GM06990 (cell line): ENCODE measurements at places on chromosomes 12 and 14.

- no peak for DNase-seq
These were observed 36.9 kb downstream of the SLC15A4 start for GRCh38 chr12:128786741-128787391.

DNA sequence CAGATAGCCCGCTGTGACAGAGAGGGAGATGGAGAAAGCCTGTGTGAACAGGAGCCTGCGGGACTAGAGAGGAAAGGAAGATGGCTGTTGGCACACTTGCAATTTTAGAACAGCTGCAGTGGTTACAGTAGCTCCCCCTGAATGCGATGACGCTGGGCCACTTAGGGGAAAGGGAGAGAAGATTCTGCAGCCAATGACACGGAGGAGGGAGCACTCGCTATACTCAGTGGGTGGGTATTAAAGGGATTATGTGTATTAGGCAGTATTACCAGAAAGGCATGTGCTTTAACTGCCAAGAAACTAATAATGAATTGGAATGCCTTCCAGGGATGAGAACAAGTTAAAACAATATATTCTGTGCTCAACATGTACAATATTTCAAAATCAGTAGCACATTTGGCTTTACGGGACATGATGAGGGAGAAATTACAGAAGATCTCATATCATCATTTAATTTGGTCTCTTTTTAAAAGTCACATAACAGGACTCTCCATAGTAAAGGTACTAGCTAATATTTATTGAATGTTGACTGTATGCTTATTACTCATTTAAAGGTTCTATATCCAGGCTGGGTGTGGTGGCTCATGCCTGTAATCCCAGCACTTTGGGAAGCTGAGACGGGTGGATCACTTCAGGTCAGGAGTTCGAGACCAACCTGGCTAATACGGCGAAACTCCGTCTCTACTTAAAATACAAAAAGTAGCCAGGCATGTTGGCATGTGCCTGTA is 35.9 kb upstream of the FOS start:
- DNase-seq: no peak

DNA sequence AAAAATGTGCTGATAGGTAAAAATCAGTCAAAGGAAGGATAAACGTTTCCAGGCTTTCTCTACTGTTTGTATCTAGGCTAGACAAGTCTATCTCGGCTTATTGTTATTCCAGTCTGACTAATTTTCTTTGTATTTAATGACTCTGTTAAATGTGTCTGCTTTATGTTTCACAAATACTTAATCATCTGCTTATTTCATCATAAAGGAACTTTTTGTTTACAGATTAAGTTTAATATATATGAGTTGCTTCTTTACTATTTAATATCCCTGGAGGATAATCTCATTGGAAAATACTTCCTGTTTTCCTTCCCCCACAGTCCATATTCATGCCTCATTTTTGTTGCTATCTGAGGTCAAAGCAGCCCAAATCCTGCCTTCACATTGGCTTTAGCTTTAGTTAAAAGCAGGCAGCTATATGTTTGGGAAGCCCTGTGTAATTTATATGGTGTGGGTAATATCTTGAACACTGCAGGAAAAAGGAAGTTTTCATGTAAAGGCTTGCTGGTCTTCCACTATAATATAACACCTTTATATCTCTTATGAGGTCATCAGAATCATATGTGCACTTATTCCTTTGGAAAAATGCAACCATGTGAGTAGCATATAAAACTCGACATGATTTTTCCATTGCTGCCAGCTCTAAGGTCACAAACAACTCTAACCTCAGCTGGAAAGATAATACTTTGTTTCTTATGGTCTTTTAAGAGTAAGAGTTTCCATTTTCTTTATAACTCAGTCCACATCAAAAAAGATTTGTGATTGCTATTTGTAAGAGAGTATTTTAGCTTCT is 76.8 kb downstream of the ALX1 start:
- no peak for DNase-seq

DNA sequence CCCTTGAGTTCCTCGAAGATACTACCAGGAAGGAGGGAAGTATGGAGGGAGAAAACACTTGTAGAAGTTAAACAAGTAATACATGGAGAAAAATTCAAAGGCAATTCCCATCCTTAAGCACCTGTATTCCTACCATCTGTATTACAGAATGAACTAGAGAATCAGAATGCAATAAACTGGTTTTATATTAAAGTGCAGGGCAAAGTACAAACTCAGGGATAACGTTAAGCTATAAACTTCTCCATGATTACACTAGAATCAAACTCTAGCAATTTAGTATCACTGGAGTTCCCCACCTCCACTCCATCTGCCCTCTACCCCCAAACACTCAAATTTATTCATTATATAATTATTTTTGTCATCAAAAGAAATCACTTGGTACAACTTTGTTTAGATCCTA is 13.1 kb downstream of the PAWR start:
- no peak for DNase-seq

- DNase-seq: no peak
These were observed 100.4 kb downstream of the TMTC3 start for GRCh38 chr12:88242571-88242925.

- no peak for DNase-seq
These were observed 6.0 kb downstream of the ALKBH2 start for GRCh38 chr12:109087250-109087649.

GRCh38 chr14:26191123-26191522 is 406.7 kb downstream of the NOVA1 start:
- no peak for DNase-seq

DNA sequence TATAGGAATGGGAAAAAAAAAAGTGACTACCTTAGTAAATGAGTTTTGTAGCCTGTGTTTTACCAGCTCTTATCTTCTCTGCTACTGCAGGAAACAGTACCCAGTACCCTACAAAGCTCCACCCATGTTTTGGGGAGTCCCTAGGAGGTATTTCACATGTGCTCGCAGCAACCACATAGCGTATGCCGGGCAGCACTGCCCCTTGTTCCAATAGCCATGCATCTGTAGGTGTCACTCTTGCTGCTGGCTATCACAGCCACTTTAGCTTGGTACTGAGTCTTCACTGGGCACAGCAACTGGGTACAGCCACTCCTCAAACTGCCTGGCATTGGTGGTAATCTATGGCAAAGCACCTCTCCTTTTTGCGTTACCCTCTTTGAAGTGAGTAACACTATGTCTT is 2.0 kb upstream of the MDM1 start:
- DNase-seq: no peak

GRCh38 chr12:67447180-67447579 is 178.0 kb downstream of the CAND1 start:
- DNase-seq: no peak

- no peak for DNase-seq
These were observed 163.6 kb upstream of the PARP11 start for GRCh38 chr12:4036671-4037271.

DNA sequence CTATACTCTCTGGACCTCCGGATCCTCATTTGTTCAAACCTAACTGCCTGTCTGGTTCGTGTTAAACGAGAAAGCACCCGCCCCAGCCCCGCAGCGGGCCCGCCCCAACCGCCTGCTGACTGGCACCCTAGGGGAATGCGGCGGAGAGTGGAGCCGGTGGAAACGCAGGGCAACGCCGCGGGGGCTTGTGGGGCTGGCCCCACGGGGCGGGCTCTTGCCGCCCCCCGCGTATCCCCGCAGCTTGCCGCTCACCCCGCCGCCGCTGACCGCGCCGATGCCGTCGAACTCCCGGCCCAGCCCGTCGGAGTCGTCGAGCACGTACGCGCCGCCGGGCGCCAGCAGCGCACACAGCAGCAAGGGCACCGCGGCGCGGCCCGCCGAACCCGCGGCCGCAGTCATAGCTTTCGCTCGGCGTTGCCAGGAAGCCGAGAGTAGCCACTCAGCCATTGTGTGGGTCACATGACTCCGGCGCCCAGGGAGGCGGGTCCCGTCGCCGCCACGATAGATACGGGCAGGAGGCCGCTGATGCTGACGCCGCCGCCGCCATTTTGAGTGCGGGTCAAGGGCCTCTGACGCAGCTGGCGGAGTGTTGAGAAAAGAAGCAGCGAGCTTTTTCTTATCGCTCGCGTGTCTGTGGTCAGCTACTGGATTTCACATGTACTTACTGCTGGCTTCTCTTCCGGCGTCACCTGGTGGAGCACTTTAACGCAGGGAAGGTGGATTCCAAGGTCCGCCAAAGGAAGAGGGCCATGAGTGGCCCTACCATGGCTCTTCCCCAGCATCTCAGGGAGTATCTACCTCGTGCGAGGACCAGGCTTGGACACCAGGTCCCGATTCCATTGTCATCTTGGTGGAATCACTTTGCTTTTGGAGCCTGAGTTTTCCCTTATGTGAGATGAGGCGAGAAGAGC is at the start of gene GALC:
GALC (minus strand) TSS at position 465 of the 911 bp plus-strand sequence; CDS start at position 447, 18 bp downstream.
- peak; percentile 95 for DNase-seq

GRCh38 chr12:30155001-30155730 is 371.4 kb upstream of the TMTC1 start:
- no peak for DNase-seq

DNA sequence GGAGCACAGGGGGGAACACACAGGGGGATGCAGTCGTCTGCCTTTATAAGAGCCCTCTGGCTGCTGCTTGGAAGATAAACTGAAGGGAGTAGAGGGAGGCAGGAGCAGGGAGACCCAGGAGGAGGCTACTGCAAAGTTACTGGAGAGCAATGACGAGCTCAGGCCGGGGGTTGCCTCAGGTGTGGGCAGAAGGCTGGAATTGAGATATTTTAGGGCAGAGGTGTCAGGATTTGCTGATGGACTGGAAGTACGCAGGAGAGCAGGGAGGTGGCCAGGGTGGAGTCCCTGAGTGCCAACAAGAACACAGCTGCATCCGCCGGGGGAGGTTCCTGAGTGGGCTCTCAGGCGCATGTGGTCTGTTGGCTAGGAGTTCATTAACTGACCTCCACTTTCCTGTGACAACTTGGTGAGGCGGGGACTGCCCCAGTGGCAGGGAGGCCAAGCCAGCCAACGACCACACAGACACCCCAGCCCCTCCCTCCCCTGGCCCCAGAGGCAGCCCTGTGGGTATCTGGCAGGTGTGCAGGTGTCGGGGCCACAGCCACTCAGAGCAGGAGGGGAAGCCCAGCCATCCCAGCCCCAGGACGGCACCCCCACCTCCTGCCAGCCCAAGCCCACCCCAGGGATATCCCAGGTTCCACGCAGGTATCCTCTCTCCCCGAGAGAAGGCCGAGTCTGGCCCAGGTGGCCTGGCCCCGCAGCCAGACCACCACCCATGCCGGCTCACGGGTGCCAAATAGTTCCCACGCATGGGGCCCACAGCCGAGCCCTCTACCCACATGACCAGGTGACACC is 85.4 kb downstream of the NCOR2 start:
- DNase-seq: no peak

DNA sequence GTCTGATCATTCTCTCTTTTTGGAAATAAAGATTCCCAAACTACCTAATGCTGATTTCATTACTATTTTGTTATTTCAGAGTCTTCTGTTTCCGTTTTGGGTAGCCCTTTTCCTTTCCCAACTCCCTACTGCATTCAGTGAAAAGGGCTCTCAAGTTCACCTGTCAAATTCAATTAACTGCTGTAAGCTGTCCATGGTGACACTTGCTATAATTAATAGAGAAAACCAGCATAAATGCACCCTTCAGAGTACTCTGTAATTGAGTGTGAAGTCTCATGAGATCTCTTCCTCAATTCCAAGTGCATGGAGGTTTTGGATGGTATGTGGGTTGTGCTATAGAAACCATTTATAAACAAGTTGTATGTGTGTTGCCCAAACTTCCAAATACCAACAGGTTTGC is 187.2 kb downstream of the RPL10L start:
- no peak for DNase-seq

- DNase-seq: no peak
These were observed 17.7 kb downstream of the EPYC start for GRCh38 chr12:90987101-90987500.
